Activated CD4-positive, alpha-beta T cell treated with anti-CD3 and anti-CD28 coated beads, Interleukin-2, amount 50 U/mL, for 4 hours (primary cell): ENCODE measurements at places on chromosomes 12 and 14.

- DNase-seq: no peak
Measured at GRCh38 chr12:94813314-94813713, 163.0 kb upstream of the TMCC3 start.

DNA sequence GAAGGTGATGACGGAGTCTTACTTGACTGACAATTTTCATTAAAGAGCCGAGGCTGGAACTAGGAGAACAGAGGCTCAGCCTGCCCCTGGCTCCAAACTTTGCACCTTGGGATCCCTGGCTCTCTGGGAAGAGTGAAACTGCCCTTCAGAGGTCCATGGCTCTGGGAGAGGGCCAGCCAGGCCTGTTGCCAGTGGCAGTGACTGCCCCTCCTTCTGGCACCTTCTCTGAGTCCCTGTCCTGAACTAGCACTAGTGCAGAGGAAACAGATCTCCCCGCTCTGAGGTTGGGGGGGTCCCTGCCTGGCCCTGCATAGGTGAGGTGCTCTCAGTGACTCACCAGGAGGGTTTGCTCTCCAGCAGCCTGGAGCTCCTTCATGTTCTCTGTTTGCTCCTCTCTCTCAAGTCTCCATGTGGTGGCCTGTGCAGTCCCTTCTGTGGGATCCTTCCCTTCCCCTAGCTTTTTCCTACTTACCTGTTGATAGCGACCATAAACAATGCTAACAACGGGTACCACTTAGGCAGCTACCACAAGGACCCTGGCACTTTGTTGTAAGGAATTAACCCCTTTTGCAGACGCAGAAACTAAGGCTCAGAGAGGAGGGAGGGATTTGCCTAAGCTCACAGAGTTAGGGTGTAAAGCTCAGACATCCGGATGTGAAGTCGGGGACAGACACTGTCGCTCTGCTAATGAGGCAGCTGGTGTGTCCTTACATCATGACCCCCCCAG lies 22.4 kb downstream of the FAM222A start:
- no peak for DNase-seq

DNA sequence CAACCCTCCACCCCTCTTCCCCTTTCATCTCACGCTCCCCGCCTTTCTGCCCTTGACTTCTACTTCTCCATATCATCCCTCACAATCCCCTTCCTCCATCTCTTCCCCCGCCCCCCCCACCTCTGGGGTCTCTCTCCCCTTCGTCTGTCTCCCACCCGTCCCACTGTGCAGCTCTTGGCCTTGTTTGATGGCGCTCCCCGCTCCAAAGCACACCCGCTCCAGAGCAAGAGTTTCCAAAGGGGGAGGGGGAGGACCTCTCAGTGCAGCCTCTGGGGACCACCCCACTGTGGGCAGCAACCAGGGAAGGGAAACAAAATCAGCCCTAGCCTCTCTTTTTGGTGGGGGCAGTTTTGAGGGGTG lies 774 bp downstream of the CHGA start:
- DNase-seq: no peak

- no peak for DNase-seq
Measured at GRCh38 chr12:113252494-113252893, 31.2 kb downstream of the TPCN1 start.

- no peak for DNase-seq
Measured at GRCh38 chr12:113097716-113098440, 37.7 kb downstream of the RASAL1 start.

- no peak for DNase-seq
Measured at GRCh38 chr14:73339206-73339605, 101.9 kb downstream of the PAPLN start.

GRCh38 chr14:37721976-37722659 lies 126.7 kb downstream of the TTC6 start:
- no peak for DNase-seq

DNA sequence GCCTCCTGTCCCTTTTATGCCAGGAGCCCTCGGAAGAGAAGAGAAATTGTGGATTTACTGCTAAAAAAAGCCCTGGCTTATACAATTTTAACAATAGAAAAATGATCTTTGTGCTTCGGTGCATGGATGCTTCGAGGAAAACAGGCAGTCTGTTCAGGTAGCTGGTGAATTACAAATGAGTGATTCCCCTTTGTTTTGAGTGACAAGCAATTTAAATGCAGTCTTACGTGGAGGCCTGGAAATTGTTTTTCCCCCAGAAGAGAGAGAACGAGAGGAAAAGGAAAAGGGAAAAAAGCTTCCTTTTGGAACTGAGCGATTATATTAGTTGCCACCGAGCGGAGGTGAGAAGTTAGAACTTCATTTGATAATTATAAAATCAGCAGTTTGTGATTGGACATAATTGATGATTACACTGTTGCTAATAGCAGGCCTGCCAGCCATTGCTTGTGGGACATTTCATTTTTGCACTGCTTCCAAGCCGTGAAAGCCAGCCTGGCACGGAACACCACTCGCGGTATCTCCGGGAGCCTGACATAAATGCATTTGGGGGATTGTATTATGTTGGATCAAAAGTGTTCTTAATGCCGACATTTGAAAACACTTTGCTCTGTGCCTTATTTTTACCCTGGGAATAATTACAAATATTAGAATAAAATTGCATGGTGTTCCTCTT lies 117.7 kb downstream of the PHETA1 start:
- DNase-seq: no peak

- DNase-seq: no peak
Measured at GRCh38 chr14:72925815-72926291, 411 bp upstream of the DCAF4 start.

DNA sequence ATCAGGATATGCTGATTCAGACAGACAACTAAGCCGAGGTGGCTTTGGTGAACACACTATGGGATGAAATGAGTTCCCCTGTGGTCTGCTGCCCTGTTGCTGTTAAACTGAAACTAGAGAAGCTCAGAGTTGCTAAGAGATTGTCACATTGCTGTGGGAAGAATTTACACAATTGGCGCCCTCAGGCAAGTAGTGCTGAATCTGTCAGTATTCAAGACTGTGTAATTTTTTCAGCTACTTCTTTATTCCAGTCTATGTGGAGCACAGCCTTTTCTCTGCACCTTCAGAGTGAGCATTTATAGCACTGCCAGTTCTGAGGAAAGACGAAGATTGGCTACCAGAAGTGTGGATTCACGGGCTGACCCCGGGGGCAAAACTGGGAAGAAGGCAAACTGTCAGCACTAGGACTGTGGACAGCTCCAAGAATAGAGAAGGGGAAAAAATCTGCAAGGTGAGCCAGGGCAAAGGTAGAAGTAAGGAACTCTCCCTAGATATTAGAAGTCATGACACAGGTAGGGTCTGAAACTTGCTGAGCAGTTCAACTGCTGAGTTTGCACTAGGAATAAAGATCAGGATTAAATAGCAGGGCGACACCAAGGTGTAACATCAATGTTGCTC lies 218.8 kb upstream of the TMPO start:
- DNase-seq: no peak

GRCh38 chr14:59360923-59361794 lies 104.0 kb downstream of the GPR135 start:
- no peak for DNase-seq

- DNase-seq: no peak
Measured at GRCh38 chr12:121154793-121155375, 22.2 kb downstream of the P2RX7 start.

GRCh38 chr12:107372229-107372658 lies 278.9 kb upstream of the CRY1 start:
- DNase-seq: peak; percentile 6

GRCh38 chr12:25801734-25802133 lies 156.7 kb upstream of the RASSF8 start:
- no peak for DNase-seq

DNA sequence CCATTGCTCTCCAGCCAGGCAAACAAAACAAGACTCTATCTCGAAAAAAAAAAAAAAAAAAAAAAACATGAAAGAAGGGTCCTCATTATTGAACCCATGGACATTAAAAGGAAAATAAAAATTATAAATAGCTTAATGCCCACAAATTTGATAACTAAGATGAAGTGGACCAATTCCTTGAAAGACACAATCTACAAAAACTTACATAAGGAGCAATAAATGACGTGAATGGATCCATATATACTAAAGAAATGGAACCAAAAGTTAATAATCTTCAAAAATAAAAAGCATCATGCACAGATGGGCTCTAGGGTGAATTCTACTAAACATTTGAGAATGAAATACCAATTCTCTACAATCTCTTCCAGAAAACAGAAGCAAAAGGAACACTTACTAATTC lies 47.7 kb upstream of the AP4S1 start:
- no peak for DNase-seq

DNA sequence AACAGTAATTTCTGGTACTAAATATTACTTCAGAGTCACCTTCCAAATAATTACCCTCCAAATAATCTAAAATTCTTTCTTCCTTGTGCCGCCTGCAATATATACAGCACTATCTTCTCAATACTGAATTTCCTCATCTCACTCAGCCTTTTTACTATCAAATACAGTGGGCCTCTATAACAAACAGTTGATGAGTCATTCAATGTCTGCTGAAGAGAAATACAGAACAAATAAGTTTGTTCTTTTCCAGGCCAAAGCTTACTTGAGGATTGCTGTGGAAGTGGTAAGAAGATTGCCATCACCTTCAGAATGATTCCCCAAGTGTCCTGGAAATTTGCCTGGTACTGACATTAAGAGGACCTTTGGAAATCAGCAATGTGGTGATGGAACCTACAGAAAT lies 218.2 kb upstream of the ARHGAP5 start:
- no peak for DNase-seq

GRCh38 chr14:68795597-68796417 lies 2.9 kb upstream of the ZFP36L1 start:
- DNase-seq: peak; percentile 76

GRCh38 chr12:62919838-62920237 lies 15.1 kb downstream of the PPM1H start:
- no peak for DNase-seq

- DNase-seq: no peak
Measured at GRCh38 chr12:47841910-47842309, 22.2 kb upstream of the HDAC7 start.

DNA sequence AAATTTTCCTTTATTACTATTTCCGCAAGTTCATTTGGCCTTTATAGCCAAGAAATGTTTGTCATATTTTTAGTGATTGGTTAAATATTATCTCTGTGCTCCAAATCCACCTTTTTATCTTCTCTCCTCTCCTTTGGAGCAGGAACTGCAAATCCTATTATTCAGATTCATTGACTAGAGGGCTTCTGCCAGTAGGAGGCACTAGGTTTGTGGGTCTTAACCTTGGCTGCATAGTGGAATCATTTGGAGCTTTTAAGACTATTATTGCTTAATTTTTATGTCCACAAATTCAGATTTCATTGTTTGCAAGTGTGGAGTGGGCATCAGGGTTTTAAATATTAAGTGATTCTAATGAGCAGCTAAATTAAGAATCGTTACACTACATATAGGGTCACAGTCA lies 75.3 kb upstream of the SYT10 start:
- DNase-seq: no peak

GRCh38 chr14:70830998-70831781 lies 21.9 kb upstream of the MAP3K9 start:
- no peak for DNase-seq

DNA sequence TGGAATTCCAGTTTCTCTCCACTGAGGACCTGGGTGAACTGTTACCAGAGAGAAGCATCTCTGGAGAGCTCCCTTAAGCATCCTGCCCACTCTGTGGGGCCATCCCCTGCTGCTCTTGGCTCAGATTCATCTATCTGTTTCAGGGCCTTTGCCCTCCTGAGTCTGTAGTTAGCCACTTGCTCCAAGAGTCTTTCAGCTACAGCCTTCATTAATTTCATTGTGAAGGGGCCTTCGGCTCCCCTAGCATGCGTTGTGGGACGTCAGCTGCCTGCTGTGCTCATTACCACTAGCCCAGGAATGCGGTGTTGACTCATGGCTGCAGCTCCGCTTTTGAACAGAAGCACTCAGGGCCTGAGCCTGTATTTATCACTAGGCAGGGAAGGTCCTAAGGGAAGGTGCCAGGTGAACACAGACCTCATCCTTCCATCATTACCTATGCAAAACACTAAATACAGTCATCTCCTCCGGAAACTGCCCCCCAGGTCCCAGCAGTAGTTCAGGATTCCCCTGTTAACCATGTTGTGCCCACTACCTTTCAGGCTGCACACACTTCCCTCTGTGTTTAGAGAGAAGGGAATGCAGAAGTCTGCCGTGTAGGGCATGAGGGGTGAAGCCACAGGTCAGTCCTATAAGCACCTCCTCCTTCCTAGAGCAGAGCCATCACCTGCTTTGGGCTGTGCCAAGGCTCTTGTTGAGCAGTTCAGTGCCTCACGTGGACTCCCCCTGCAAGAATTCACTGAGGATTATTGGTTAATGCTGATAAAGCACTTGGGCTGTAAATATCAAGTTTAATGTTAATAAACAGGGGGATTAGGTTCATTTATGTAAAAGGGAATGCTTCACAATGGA lies 191.4 kb downstream of the CACNA1C start:
- no peak for DNase-seq
